H9 (cell line): ENCODE measurements at places on chromosomes 1 and 21.

DNA sequence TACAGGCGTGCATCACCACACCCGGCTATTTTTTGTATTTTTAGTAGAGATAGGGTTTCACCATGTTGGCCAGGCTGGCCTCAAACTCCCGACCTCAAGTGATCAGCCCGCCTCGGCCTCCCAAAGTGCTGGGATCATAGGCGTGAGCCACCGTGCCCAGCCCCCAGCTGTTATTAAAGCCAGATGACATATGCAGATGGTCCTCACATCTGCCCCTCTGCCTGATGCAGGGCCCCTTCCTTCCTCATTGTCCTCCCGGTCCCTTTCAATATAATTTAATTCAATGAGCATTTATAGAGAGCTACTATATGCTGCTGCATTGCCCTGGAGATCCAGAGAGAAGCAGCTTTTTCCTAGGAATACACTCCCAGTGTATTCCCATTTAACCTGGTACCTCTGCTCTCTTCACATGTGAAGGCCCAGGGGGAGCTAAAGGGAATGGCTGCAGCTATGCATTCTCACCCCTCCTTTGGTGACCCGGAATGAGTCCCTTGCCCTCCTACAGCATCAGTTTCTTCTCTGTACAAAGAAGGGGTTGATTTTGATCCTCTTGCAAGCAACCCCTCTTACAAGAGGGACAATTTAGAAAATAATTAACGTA is 55.6 kb downstream of the L1TD1 start:
- DNase-seq, result no peak
- no peaks in the 10 kb centered on the region for H3K36me3 ChIP-seq
- no peak overlapping the region for H3K4me3 ChIP-seq

- H3K36me3 ChIP-seq, result no peaks in the 10 kb centered on the region
- no peak overlapping the region for H3K27ac ChIP-seq
- no peaks in the 10 kb centered on the region for H3K27me3 ChIP-seq
- peak; percentile 81 for DNase-seq
- H3K4me1 ChIP-seq, result no peaks in the 10 kb centered on the region
Measured at GRCh38 chr1:27097484-27097917, 57.4 kb downstream of the SLC9A1 start.

DNA sequence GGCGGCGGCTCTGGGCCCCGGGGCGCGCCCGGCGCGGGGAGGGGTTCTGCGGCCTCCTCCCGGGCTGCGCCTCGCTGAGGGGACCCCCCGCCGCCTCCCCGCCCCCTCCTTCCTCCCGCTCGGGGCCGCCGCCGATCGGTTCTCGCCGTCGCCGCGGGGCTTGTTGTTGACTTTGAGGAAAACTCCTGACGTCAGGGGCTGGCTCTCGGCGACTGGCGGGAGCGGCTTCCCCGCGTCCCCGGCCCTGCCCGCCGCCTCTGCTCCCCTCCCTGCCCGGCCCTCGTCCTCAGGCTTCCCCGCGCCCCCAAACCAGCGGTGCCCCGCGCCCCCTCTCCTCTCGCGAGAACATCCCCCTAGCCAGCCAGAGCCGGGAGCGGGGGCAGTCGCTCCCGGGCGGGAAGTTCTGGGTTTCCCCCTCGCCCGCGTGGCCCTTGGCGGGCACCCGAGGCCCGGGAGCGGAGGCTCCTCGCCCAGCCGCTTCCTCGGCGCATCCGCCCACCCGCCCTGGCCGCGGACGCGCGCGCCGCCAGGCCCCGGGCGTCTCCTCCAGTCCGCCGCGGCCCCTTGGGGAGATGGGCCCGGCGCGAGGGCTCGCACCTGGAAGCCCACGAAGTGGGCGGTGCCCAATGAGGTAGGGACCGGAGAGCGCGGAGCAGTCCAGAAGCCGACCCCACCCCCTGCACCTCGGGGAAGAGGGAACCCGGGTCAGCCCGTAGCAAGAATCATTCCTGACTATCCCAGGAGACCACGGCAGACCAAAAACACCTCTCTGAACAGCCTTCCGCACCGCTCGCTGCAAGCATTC is 611 bp upstream of the AKT3 start:
- peak; percentile 86 for DNase-seq
- H3K4me1 ChIP-seq, result no peaks in the 10 kb centered on the region
- H3K27ac ChIP-seq, result no peak overlapping the region
- H3K36me3 ChIP-seq, result no peaks in the 10 kb centered on the region

DNA sequence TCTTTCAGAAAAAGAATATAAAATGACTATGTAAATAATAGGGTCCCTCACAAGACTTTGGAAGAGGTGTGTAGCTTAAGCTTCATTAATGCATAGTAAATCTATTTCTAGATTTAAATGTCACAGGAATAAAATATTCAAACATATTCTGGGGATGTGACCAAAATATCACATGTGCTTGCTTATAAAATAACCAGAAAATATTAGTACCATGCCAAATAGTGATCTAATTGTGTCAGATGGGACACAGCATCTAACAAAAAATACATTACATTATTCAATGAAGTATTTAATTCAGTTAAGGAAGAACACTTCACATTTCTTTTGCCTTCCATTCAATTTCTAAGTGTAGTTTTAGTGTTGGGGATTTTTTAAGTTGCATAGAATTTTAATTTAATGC is 179.5 kb downstream of the LRRC40 start:
- H3K36me3 ChIP-seq, result no peaks in the 10 kb centered on the region
- no peak for DNase-seq
- H3K4me3 ChIP-seq, result no peak overlapping the region
- H3K27ac ChIP-seq, result no peak overlapping the region
- no peaks in the 10 kb centered on the region for H3K4me1 ChIP-seq
